Stimulated activated CD4-positive, alpha-beta T cell treated with anti-CD3 and anti-CD28 coated beads, Interleukin-15, amount 100 ng/mL, for 1 hour (primary cell): ENCODE measurements at places on chromosomes 7 and 10.

GRCh38 chr7:901388-902154 lies 25.2 kb downstream of the GET4 start:
- DNase-seq = no peak

GRCh38 chr7:5827755-5828154 lies 46.3 kb upstream of the RNF216 start:
- no peak for DNase-seq

GRCh38 chr7:127838816-127839415 lies 186.9 kb downstream of the SND1 start:
- no peak for DNase-seq

- DNase-seq = no peak
Observed at GRCh38 chr7:156635529-156636385, 4.8 kb upstream of the RNF32 start.

- DNase-seq = no peak
Observed at GRCh38 chr7:131302446-131302845, 25.2 kb upstream of the MKLN1 start.
